ENCODE measurements at places on chromosomes 5 and 9.

GRCh38 chr5:56838409-56839039 is 23.2 kb downstream of the MAP3K1 start:
- DNase-seq = no peak

DNA sequence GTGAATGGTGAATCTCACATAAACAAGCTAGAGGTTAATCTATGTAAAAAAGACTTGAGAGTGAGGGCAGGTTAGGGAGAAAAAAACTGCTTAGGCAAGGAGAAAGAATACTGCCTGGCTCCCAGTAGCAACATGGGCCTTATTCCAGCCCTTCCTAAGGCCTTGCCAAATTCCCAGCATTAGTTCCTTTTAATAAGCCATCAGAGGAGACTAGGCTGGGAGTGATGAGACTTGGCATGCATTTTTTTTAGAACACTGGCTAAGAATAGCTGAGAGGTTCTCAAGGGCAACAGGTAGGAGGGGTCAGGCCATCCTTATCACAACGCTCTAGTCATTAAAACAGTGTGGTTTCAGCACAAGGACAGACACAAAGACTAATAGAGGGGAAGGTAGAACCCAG is 20.9 kb upstream of the ZBTB43 start:
- no peak for DNase-seq

GRCh38 chr5:64685866-64686265 is 4.4 kb upstream of the SHISAL2B start:
- DNase-seq = no peak

GRCh38 chr5:15655683-15656082 is 155.7 kb downstream of the FBXL7 start:
- DNase-seq = no peak

GRCh38 chr5:62616615-62617277 is 38.1 kb downstream of the LRRC70 start:
- DNase-seq = no peak

DNA sequence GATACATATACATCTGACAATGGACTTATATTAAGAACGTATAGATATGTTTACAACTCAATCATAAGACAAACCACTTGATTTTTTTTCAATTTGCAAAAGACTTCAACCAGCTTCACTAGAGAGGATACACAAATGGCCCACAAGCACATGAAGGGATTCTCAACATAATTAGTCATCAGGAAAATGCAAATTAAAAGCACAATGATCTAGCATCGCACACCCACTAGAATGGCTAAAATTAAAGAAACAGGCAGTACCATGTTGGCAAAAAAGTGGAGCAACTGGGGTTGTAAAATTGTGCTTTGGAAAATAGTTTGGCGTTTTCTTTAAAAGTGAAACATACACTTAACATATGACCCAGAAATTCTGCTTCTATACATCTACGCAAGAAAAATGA is 80.0 kb upstream of the TRIO start:
- no peak for DNase-seq

- DNase-seq = no peak
These were observed 23.4 kb downstream of the HRH2 start for GRCh38 chr5:175681045-175681967.

GRCh38 chr9:91118704-91119025 is 243.1 kb downstream of the AUH start:
- no peak for DNase-seq

GRCh38 chr5:112329419-112330090 is 89.5 kb downstream of the EPB41L4A start:
- peak; percentile 27 for DNase-seq

DNA sequence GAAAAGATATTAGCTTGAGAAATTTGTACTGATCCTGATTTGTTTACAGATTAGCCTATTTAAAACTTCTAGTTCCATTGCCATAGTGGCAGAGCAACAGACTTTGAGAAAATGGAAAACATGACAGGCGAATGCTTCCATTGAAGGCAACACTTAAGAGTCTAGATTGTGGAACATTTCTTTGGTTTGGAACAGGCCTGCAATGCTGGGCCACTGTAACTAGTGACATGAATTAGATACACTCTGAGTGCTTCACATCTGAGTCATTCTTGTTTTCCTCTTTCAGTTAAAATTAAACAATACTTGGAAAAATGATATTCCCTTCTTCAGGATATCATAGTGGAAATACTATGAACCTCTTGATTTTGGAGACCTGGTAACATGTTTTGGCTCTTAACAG is 453.6 kb upstream of the TUSC1 start:
- DNase-seq = no peak

GRCh38 chr5:82274343-82275211 is 3.6 kb downstream of the RPS23 start:
- DNase-seq = no peak

DNA sequence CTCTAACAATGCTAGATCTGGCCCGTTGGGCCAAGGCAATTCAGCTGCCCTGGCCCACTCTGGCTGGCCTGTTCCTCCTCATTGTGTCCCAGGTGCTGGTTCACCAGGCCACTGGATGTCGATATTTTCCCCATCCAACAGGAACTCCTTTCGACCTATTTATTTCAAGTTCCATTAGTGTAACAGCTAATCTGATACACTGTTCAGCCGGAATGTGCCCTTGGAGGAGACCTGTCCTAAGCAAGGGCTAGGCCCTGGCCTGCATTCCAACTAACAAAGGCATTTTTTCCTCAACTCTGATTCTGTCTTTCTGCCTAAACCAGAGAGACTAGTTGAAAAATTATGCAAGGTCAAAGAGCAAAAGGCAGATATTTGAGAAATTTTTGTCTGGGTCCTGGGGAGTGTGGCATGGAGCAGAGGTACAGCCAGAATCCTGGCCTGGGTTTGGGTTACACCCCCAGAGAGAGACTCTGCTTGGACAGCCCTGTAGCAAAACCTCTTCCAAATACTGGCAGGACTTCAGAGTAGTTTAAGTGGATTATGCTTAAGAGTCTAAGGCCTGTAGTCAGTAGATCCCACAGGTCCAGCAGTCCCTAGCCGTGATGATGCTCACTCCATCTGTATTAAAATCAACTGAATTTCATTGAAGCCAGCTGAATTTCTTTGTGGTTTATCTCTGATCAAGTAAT is 36.1 kb downstream of the MARCHF11 start:
- DNase-seq = no peak

DNA sequence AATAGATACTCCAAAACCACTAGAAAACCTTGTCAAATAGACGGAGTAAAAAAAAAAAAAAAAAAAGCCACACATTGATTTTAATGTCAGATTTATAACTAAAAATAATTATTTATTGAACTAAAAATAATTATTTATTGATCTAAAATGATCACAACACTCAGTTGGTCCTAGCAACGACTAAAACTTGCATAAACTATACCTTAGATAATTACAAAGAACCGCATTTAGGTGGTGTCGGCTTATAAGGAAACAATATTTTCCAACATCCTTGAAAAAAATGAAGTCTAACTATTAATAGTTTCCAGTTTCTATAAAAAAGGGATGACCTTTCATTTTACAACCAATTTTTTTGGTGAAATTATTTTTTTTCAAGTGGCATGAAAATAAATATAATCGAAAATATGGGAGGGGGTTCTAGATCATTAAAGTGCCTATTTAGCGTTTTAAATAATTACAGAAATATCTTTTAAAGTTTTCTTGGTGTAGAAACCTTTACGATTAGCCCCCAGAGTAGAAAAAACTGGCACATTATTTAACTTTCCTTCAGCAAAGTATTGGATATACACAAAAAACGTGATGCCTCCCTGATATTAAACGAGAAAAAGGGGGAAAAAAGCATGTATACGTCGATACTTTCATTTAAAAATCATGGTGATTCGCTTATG is 3.7 kb downstream of the ARRDC3 start:
- no peak for DNase-seq

- no peak for DNase-seq
These were observed 61.9 kb downstream of the NSD1 start for GRCh38 chr5:177195307-177195952.

DNA sequence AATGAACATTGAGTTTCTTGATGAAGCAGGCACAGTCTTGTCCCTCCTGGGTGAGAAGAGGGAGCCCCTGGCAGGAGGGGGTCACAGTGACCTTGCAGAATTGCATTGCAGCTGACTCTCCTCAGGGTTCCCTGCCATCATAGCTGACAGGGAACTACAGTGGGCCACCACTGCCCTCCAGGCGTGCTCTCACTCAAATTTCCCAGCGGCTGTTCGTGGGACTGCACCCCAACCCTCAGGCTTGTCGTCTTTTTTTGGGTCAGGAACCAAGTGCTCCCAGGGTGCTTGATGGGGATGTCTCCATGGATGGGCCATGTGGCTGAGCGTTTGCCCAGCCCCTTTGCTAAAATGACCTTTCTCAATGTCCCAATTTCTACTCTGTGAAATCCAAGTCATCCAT is 215.8 kb downstream of the MELK start:
- peak; percentile 39 for DNase-seq

GRCh38 chr9:131629825-131630204 is 84.5 kb downstream of the PRRT1B start:
- DNase-seq = no peak

DNA sequence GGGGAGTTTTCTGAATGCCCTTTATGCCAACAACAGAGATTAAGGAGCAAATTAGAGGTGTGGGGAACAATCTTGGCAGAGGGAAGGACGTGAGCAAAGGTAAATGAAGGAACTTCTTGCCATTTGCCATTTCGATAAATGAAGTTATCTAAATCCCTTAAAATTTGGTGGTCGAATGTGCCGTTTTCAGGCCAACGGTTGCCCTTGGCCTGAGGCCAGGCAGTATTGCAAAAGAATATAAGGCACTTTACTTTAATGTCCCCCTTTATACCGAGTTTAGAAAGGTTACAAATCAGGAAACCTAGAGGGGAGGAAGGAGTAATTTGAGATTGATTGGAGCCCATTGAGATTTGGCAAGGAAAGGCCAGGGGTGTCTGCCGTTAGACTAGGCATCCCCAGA is 26.3 kb downstream of the C9orf50 start:
- DNase-seq = no peak

DNA sequence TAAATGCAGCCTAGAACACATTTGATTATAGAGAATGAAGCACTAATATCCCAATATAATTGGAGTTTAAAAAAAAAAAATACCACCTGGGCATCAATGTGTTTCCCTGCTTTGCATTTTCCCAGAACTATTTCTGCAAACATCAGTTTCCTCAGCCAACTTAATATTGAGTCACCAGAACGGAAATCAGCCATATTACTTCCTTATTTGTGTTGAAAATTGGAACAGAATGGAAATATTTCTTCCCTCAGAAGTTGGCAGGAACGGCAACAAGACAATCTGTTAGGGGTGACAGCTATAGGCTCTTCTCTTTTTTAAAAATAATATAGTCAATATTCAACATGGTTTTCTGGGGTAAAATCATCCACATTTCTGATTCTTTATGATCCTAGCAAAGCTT is 4.0 kb downstream of the MFAP3 start:
- no peak for DNase-seq

- peak; percentile 68 for DNase-seq
These were observed 57.1 kb downstream of the SLC22A5 start for GRCh38 chr5:132426525-132427138.

GRCh38 chr5:57871496-57871895 is 388.9 kb upstream of the ACTBL2 start:
- DNase-seq = no peak

DNA sequence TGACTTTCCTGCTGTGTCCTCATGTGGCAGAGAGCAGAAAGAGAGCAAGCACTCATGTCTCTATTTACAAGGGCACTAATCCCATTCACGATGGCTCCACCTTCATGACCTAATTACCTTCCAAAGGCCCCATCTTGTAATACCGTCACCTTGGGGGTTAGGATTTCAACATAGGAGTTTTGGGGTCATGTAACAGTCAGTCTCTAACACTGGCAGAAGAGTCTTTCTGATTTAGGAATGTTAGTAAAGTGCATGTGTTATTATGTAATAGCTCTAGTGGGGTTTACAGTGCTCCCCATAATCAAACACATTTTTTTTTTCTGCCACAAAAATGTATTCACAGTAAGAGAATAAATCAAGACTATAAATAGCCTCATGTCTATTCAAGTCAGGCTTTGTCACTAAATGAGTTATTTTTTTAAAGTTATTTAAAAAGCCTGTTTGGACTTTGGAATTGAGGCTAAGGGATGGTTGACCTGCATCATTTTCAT is 19.1 kb downstream of the GALNT10 start:
- DNase-seq = no peak

GRCh38 chr9:81073821-81074220 is 615.5 kb downstream of the TLE1 start:
- no peak for DNase-seq

DNA sequence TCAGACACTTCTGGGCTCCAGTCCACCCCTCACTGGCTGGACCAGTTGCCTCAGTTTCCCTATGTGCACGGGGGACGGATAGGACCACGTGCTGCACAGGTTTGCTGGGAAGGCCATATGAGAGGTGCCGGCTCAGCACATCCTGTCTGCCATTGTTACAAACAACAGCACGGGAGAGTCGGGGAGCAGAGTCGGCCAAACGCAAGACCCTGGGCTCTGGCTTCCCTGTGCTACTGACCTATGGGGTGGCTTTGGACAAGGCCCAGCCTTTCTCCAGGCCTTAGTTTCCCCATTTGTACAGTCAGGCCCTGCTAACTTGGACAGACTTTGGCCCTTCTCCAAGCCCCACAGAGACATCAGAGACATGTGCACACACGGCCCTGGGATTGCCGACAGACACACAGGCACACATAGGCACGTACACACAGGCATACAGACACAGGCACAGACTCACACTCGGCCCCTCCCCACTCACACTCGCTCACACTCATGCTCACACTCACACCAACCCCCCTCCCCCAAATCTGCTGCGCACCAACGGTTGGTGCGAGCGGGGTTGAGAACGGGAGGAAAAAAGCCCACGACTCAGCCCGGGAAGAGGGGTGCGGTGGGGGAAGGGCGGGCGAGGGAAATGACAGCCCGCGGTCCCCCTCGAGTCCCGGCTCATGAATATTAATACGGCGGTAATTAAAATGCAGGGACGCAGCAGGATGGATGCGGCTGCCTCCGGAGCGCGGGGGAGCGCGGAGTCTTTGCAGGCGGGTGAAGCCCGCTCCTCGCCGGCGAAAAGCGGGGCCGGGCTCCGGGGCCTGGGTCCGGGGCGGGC is 133.0 kb downstream of the C9orf50 start:
- no peak for DNase-seq

- no peak for DNase-seq
These were observed 3.8 kb upstream of the ORM1 start for GRCh38 chr9:114319147-114319546.

DNA sequence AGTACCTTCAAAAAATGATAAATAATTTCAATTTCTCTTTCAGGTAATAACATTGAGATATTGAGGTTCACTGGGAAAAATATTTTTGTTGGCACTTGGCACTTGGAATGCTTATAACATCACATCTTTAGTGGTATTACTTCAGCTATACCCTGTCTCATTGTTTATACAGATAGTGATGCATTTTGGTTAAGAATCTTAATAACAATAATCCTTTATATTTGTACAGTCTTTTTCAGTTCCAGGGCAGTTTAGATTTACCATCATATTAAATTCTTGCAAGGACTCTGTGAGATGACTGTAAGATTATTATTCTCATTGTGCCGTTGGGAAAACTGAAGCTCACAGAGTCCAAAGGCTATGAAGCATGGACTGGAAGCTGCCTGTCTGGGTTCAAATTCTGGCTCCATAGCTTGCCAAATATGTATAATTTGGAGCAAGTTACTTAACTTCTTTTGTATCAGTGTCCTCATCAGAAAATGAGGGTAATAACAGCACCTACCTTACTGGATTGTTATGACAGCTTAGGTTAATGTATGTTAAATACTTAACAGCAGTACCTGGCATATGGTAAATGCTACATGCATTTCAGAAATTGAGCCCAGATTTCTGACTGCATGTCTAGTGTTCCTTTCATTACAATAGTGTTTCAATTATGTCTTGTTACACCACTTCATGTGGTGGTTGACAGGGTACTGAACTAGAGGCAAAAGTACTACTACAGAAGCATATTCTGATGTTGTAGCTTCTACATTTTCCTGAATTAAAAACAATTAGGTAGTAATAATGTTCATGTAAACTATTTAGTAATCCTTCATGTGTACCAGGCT is 272.2 kb downstream of the PLK2 start:
- no peak for DNase-seq
